Fibroblast of the aortic adventitia (primary cell): ENCODE measurements at places on chromosomes 5 and 9. TPM values are rescaled to one million over a fixed set of nuclear protein-coding genes. Genes with fewer than 3 reads are reported as not detected.

- no peak for DNase-seq
Observed at GRCh38 chr5:125422342-125422741, 675.9 kb upstream of the ZNF608 start.

TMEM215 gene
- total RNA-seq = not detected in 2 replicates

DNA sequence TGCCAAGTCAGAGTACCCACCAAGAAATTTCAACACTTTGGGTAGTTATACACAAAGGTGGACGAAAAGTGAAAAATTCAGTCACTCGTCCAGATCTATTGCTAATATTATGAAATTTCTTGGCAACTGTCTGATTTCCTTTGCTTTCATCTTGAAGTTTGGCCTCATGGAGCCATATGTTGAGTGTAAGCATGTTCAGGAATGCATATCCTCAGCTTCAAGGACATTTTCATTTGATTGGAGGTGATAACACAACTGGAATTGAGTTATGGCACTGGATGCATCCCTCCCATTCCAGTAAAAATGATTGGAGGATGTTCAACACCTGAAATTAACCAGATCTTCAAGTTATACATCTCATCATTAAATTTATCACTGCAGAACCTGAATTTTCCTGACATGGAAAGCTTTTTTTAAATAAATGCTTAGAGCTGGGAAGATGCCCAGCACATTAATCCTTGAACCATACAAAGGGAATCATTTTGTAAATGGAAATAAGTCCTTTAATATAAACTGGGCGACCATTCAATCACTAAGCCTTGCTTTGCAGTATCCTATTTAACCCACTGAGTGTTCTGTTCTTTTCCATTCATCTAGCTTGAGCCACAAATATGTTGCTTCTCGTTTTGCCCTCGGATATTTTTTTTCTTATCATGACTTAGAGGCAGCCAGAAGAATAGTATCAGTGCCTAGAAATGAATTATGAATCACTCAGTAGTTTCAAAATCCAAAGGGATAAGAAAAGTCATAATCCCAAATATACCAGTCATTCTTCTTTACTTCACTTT lies 273.7 kb upstream of the PIK3R1 start:
- DNase-seq = peak; percentile 93

DNA sequence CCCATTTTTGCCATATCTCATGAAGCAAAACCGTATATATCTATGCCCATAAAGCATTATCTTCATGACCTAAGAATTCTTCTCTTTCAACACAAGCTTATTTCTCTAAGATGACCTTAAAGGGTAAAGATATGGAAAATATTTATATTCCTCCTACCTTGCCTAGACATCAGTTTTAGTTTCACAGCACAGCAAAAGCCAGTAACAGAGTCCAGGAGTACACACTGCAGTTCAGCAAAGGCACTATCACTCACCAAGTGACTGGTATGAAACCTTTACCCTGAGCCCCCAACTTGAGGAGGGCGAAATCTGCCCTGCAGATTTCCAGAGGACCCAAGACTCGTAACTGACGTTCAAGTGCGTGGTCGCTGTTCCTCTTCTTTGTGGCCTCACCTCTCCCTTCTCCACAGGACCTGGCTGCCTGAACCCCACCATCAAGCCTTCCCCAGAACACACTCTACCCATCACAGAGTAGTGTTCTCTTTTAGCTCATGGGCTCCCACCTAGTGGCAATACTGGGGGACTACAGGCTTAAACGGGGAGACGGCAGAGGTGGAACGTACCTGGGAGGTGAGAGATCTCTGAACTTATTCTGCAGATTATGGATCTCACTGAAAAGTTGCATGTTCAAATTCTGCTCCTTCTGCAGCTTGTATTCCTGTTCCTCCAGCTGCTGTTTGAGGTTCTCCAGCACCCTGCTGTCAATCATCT lies 141.0 kb downstream of the CDK5RAP2 start:
- no peak for DNase-seq

GRCh38 chr5:123035360-123035917 lies 1.1 kb downstream of the PPIC start:
- peak; percentile 47 for DNase-seq

WDR38 gene
- total RNA-seq = not detected in 2 replicates

C5orf52 gene
- not detected in 2 replicates for total RNA-seq

PCDHB8 gene
- total RNA-seq = 0.16 and 0.27 TPM in 2 replicates

PCDHGA3 gene
- 1.1 and 4.4 TPM in 2 replicates for total RNA-seq

MEGF9 gene
- total RNA-seq = 10.7 and 14.1 TPM in 2 replicates

DNA sequence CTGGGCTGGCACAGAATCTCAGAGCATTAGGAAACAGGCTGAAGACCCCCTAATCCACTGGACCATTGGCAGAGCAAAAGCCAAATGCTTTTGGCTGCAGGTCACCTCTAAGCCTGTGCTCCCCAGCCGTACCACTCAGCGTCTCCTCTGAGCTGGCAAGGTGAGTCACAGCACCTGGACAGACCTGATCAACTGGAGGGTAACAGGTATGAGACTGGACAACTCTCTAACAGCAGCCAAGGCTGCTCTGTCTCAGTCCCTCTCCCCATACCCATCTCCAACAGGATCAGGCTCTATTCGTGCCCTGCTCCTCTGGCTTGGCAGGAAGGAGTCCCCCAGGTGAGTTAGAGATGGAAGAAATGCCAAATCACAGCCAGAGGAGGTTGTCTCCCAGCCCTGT lies 4.7 kb downstream of the GOLGA2 start:
- no peak for DNase-seq

DNA sequence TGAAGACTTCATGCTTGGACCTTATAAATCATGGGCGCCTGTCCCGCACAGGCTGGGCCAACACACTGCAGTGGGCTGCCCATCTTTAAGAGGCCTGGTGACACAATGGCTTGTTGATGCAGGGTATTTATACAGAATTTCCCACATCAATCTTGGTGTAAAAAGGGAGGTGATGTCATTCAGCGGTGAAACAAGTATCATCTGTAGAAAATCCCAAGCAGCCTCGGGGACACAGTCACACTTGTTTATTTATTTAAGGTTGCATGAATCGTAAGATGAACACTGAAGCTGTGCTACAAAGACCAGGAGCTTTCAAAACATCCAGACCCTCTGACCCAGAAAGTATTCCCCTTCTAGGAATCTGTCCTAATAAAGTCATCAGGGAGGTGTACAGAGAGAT lies 40.5 kb downstream of the SMIM23 start:
- no peak for DNase-seq

EQTN gene
- total RNA-seq = not detected in 2 replicates

GRCh38 chr9:72119853-72120252 lies 29.4 kb upstream of the GDA start:
- no peak for DNase-seq

GRCh38 chr5:16461026-16461425 lies 4.6 kb downstream of the ZNF622 start:
- DNase-seq = no peak

DNA sequence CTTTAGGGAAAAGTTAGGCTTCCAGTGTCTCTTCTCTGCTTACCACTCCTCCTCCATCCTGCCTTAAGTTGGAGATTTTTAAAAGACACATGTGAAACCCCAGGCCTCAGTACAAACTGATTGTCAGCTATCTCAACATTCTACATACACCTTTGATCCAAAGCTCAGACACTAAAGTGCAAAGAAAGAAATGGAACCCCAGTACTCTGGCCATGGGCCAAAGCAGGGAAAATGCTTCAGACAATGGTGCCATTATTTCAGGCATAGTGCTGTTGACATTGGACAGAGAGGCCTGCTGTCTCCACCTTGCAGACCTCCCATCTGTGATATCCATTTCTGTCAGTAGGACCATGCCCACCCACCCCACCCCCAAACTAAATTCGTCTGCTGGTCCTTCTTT lies 49.1 kb downstream of the G3BP1 start:
- no peak for DNase-seq

DNA sequence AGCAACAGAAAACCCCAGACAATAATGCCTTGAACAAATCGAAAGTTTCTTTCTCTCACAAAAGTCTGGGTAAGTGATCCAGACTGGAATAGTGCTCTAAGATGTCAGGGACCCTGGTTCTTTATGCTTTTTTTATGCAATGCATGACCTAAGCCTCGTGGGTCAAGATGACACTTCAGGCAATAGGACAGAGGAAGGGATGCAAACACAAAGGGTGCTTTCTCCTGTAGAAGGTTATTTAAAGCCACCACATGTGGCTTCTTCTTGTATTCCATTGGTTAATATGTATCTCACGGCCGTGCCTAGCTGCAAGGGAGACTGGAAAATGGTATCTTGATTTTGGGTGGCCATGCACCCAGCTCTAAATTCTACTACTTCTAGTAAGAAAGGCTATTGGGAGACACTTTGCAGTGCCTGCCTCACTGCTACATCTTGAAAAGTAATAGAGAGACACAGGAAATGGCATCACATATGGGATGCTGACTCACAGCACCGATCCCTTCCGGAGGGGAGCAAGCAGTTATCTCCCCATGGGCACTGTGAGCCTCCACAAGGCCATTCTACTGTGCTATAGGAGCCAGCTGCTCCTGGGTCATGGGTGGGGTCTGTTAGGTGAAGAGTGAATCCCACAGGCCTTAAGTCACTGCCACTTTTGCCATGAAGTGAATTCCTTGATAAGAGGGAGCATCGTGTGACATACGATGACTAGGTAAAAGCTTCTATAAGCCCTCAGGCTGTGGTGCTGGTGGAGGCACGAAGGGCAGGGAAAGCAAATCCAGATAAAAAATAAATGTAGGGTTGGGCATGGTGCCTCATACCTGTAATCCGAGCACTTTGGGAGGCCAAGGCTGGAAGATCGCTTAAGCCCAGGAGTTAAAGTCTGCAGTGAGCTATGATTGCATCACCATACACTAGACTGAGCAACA lies 32.5 kb upstream of the RAB14 start:
- DNase-seq = peak; percentile 25

DNA sequence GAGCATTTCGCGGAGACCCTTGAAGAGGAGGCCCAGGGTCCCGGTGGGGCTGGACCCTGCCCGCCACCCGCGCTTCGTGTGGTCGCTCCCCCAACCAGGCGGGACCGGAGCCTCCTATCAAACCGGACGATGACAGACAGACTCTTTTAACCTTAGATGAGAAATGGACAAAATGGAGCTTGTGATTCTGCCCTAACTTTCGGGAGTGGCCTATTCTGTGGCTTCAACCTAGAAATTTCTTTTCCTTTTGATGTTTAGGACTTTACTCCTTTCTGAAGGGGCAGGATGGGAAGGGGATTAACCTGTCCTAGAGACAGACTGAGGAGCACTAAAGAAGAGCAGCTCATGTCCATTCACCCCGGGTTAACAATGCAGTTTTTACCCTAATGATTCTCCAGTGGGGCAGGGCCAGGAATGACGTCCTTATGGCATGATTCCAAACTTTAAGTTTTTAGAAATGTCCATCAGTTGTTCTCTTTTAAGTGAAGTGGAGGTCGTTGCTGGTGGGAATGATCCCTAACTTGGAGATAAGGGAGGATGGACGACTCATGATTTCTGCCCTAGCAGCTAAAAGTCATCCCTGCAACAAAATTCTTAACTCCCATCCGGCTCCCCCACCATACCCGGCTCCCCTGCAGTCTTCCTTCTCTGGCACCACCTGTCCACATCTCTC lies 1.0 kb downstream of the NIPSNAP3A start:
- peak; percentile 48 for DNase-seq

DNA sequence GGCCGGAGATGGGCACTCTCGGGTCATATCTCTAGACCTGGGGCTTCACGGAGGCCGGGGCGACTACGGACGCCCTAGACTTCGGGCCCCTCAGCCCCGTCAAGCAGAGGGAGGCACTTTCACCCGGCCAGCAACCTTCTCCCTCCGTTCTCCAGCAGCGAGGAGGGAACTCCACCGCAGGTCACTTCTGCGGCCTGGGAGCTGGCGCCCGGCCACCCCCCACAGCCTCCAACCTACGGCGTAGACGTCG lies 201 bp downstream of the DOLK start:
- no peak for DNase-seq

ENTREP1 gene
- total RNA-seq = 0.18 and 0.41 TPM in 2 replicates

DNA sequence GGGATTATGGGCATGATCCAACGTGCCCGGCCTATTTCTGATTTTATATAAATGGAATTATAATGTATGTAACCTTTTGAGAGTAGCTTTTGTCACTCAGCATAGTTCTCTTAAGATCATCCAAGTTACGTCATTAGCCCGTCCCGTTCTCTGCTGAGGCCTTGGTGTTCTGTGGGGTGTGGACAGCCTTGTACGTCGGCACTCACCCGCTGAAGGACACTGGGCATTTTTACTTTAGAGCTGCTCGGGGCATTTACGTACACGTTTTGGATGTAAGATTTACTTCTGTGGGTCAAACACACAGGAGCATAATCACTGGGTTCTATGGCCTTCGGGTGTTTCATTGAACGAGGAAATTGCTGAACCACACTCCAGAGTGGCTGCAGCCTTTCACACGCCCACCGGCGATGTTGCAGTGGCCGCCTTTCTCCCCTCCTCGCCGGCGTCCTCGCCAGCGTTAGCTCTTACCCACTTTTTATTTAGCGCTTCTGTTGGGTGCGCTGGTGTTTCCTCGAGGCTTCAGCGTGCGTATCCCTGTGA lies 101.8 kb downstream of the EHMT1 start:
- DNase-seq = no peak

DNA sequence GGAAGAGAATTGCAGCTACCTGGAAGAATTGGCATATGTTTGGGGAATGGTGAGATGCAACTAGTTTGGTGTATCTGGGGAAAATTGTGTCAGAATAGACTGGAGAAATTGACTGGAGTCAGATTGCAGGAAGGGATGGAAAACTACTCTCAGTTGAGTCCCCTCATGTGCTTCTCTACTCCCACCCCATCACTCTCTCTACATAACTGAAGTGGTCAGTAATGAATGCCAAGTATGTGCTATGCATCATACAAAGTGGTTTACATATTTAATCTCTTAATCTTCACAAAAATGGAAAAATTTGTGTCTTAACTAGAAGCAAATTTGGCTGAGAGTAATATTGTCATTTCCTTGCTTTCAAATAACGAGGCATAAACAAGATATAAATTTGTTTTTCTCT lies 146.4 kb upstream of the TNC start:
- peak; percentile 68 for DNase-seq

DNA sequence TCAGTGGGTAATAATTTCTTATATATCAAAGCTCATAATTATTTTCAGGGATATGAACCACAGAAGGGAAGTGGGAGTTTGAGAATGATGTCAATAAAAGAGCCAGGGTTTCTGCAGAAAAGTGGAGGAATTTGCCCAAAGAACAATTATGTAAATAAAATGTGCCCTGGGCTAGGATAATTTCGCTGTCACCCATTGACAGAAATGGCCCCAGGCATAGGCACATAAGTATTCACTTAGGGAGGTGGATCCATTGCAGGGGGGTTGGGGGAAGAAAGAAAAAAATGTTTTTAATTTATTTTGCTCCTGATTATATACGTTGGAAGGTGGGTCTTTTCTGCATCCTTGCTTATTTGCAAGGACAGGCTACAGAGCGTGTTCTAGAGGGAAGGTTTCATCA lies 135.1 kb upstream of the IRX2 start:
- no peak for DNase-seq

GRCh38 chr5:147901599-147902039 lies 4.7 kb downstream of the C5orf46 start:
- peak; percentile 75 for DNase-seq

- no peak for DNase-seq
Observed at GRCh38 chr5:31427724-31428309, 104.1 kb downstream of the DROSHA start.

GRCh38 chr9:124116683-124117363 lies 105.3 kb downstream of the LHX2 start:
- DNase-seq = no peak
